Mesenteric fat pad (tissue), 1 donor: ENCODE measurements at places on chromosomes 11 and 22.

DNA sequence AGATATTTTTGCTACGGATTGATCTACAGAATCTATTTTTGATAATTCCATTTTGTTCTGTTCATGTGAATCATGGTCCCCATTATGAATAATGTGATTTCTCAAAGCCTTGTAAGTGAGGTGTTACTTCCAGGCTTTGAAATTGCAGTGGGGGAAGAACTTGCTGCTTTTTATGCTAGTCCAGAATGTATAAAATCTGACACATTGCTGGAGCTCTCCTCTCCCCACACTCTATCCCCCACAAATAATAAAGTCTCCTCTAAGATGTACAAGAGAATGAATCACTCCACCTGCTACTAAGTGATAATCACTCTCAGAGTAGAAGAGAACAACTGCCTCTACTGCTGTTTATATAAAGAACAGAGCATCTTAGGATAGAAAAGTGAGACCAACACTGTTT lies 5.9 kb upstream of the RAB6A start:
- no peak for DNase-seq

- DNase-seq = no peak
Observed at GRCh38 chr11:15534266-15534665, 419.5 kb downstream of the INSC start.

DNA sequence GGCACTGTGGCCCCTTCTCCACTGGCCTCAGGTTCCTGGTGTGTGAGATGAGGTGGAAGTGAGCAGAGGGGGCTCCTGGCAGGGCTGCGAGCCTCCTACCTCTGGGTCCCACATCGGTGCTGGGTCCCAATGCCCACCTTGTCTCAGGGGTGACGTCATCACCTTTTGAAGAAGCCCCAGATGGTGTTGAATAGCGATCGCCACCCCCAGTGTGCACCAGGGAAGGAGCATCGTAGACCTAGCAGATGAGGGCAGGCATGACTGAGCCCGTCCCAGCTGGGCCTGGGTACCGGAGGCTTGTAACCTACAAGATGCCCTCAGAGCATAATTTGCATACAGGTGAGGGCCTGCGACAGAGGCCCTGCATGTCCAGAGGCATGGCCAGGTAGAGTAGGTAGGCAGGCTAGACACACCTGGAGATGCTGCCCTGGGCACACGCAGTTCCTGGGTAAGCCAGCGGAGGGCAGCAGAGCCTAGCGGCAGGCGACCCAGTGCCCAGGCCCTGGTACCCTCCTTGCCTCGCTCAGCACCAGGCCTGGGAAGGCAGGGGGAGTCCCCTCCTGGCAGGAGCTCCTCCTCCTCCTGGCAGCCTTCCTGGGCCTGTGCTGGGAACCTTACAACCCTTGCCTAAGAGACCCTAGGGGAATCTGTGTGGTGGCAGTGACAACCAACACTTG lies 52.5 kb downstream of the TPCN2 start:
- peak; percentile 93 for DNase-seq

- DNase-seq = no peak
Observed at GRCh38 chr11:35173011-35173511, 34.1 kb downstream of the CD44 start.

- DNase-seq = no peak
Observed at GRCh38 chr11:108824545-108824944, 159.7 kb downstream of the DDX10 start.

- no peak for DNase-seq
Observed at GRCh38 chr22:29702000-29702930, 17.5 kb upstream of the CABP7 start.

DNA sequence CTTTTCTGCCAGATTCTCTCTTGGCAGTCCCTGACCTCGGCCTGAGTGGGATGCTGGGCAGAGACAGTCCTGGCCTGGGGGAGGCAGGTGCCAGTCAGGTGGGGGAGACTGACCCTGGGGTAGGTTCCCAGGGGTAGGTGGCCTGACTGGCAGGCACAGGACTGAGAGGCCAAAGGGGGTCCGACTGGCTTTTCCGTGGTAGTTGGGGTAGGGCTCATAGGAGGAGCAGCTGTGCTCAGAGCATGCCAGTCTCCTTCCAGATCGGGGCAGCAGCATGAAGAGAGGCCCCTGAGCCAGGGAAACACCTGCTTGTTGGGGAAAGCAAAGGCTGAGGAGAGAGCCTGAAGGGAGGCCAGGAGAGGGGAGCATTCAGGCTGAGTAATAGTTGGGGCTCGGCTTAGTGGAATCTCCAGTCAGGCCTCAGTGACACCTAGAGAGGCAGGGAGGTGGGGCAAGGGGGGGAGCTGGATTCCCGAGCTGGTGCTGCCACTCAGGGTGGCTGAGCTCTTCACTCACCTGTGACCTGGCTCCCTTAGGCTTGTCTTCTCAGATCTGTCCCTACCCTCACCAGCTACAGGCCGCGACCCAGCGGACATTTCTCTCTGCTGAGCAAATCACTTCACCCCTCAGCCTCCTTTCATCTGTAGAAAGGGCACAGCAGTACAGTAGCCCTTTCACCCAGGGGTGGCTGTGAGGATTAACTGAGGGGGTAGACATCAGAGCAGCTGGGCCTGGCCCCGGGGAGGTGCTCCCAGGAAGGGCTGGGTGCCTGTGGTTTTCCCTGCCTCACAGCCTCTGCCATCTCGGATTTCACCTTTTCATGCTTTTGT lies 26.2 kb downstream of the MCM5 start:
- DNase-seq = no peak

- DNase-seq = no peak
Observed at GRCh38 chr11:113419454-113420003, 31.9 kb downstream of the ANKK1 start.

- no peak for DNase-seq
Observed at GRCh38 chr11:119584193-119585042, 144.6 kb downstream of the NECTIN1 start.

DNA sequence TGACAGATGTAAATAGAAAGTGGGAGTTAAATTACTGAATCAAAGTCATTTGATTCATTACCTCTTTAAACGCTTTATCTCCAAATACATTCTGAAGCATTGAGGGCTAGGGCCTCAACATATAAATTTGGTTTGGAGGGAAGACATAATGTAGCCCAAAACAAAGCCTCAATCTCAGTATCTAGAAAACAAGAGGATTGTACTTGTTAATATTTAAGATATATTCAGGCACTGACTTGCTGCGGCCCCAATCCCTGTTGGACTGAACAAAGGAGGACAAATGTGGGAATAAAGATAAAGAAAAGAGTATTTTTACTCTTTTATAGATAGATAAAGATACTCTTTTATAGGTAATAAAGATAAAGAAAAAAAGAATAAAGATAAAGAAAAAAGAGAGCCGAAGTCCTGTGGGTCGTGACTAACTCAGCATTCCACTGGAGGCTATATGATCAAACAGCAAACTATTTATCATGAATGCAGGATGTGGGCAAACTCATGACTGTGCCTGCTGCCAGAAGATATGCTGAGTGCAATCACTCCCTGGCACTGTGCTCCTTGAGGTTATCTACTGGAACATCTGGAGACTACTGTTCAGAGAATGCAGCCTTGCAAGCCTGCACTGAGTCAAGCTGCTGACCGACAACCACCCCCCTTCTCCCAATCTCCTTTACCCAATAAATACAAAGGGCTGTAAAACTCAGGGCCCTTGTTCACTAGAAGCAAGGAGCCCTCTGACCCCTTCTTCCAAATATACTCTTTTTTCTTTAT lies 6.9 kb downstream of the OR10V1 start:
- DNase-seq = no peak

GRCh38 chr11:130078080-130078479 lies 8.4 kb downstream of the APLP2 start:
- no peak for DNase-seq

DNA sequence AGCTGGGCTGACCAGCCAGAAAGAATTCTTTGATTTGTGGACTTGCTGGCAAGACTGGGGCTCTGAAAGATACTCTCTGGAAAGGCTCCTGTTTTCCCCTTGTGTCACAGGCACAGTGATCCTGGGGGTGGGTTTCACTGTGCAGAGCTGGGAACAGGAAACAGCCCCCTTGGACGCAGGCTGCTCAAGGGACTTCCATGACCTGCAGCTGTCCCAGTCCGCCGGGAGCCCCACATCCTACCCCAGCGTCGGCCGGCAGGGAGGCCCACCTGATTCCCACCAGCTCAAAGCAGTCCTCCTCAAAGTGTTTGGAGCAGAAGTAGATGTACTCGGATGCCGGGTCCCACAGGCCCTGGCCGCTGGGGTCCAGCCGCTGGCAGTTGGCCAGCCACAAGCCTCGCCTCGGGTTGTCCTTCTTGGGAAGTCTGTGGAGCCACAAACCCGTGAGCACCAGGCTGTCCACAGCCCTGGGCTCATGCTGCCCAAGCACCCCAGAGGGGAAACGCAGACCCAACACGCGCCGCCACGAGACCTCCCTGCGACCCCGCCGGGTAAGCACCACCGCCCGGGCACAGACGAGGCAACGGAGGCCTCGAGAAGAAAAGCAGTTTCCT lies 824 bp downstream of the THAP7 start:
- no peak for DNase-seq

DNA sequence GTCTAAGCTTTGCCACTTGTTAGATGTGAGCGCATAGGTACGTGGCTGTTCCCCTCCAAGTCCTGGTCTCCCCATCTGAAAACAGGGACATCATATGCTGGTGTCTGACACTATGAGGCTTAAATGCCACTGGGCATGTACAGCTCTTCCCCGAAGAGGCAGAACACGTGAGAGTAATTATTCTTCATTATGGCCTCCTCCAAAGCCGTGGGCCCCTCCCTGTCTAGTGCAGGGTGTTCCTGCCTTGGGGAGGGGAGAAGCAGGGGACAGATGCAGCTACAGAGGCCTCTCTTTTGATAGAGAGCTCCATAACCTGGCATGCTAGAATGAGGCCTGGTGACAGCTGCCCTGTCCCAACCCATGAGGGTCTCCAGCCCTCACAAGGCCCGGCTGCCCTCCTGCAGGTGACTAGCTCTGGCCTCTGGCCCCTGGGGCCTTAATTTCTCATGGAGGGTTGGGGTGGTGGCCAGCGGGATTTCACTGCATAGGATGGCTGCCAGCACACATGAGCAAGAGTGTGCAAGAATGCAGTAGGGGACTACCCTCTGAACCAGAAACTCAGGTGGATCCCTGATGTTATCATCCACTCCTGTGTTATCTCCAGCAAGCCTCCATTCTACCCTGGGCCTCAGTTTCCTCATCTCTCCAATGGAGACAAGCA lies 334.6 kb downstream of the MN1 start:
- no peak for DNase-seq

GRCh38 chr11:78789375-78789774 lies 214.7 kb upstream of the NARS2 start:
- no peak for DNase-seq

GRCh38 chr11:94694309-94695060 lies 73.7 kb upstream of the AMOTL1 start:
- no peak for DNase-seq

GRCh38 chr11:32919338-32919737 lies 26.7 kb downstream of the QSER1 start:
- no peak for DNase-seq

DNA sequence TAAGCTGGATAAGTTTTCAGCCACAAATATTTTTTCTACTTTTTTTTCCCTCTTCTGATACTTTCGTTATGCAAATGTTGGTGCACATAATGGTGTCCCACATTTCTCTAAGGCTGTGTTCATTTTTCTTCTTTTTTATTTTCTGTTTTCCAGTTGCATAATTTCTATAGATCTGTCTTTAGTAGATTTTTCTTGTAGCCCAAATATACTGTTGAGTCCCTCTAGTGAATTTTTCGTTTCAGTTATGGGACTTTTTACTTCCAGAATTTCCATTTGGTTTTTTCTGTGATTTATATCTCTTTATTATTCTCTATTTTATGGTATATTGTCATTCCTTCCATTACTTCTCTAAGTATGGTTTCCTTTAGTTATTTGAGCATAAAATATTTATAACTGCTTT lies 72.0 kb downstream of the SWAP70 start:
- no peak for DNase-seq

DNA sequence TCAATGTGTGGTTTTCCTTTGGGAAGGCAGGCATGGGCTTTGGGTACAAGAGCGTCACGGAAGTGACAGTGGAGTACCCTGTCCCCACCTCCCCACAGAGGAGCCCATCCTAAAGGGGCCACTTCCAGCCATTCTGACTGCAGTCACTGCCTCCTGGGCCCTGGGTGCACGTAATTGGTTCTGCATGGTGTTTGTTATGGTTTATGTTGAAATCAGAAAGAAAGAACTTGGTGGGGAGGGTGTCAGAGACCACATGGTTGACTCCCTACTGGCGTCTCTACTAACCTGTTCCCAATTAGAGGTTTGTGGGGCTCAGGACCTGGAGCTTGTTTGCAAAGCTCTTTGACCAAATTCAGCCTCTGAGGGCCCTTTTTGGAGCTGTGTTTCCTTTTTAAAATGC lies 40.8 kb downstream of the RIBC2 start:
- DNase-seq = no peak

- DNase-seq = peak; percentile 75
Observed at GRCh38 chr11:73998846-73999575, 9.9 kb downstream of the UCP3 start.

DNA sequence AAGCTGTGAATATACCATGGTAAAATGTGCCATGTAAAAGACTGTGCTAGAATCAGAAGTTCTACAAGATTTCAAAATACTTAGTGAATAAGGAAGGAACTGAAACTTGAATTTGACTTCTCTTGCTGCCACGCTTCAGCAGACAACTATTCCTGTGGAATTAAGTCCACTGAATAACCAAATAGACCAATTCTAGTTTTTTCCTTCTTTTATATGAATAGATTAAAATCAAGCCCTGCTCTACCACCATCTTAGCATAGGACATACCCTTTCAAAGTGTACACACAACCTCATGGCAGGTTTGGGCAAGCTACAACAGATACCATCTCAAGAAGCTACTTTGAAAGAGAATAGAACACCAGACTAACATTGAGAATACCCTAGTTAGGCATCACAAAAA lies 23.4 kb upstream of the CLNS1A start:
- no peak for DNase-seq

DNA sequence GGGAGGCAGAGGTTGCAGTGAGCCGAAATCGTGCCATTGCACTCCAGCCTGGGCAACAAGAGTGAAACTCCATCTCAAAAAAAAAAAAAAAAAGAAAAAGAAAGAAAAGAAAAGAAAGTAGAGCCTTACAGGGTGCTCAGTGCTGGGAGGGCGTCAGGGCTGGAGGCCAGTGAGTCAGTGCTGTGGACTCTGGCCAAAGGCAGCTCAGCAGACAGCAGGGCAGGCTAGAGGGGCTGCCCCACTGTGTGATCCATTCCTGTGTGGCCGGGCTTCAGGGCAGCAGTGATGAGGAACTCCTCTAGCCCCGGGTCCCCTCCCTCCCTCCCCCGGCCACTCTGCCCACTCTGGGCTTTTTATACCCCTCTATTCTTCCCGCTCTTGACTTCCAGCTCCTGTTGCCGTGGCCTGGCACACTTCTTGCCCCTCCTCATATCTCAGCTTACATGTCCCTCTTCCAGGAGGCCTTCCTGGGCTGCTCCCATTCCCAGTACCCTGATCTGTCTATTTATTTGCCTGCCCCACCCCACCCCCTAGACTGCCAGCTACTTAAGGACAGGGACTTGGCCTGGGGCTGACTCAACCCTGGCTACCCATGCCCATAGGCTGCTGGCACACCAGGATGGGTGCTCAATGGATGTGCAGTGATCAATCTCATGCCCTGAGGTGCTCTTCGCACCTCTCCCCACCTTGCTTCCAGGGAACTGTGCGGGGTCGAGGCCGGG lies 10.1 kb downstream of the SYT12 start:
- no peak for DNase-seq

GRCh38 chr22:38104084-38104483 lies 6.4 kb downstream of the BAIAP2L2 start:
- no peak for DNase-seq

GRCh38 chr22:50399751-50400331 lies 56.7 kb downstream of the PPP6R2 start:
- DNase-seq = no peak

- no peak for DNase-seq
Observed at GRCh38 chr11:128400382-128401203, 186.8 kb downstream of the ETS1 start.
